Fibroblast of skin of left biceps (primary cell): ENCODE measurements at places on chromosomes 2 and 18.
A peak's percentile ranks its signal among the peaks of the same experiment; 100 is the strongest.

GRCh38 chr18:55455938-55456337, 132.1 kb downstream of the TCF4 start:
- no peak for DNase-seq

DNA sequence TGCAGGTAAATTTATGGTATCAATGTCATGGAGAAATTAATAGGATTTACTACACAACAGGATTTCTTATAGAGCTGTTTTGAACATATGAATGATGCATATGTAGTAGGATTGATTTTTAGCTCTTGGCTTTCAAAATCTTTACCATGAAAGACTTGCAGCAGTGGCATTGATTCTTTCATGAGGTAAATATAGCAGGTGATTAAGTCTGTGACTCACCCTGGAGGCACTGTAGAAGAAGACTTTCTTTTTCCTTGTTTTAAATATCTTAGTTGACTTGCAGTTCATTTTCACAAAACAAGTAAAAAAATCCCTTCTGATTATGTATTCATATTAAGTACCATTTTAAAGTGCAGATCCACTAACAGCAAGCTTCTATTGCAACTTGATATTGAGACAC, 463.0 kb downstream of the FBXO15 start:
- DNase-seq = no peak

GRCh38 chr2:28624436-28624792, 127.2 kb upstream of the PPP1CB start:
- no peak for DNase-seq

GRCh38 chr2:70779911-70780545, 10.4 kb downstream of the FIGLA start:
- DNase-seq = no peak

GRCh38 chr2:230868947-230869913, 4.5 kb downstream of the ITM2C start:
- no peak for DNase-seq

GRCh38 chr2:26302846-26303245, 43.1 kb upstream of the SELENOI start:
- no peak for DNase-seq

DNA sequence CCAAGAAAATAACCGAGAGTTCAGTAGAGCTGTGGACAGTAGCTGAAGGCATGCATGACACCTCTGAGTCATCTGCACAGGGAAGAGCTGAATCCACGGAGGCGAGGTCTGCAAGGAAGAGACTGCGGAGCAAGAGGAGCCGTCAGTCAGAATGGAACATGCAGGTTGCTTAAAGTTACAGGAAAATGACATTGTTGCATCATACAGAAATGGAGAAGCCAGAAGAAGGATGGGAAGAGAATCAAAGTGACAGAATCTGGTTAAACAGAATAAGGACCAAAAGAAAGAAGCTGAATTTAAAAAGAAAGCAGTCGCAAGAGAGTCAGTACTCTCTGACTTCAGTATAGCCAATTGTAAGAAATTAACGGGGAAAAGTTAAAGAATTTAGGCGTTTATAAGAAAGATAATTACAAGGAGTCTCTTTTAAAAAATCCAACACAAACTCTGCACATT, 533.8 kb downstream of the ADCYAP1 start:
- no peak for DNase-seq

DNA sequence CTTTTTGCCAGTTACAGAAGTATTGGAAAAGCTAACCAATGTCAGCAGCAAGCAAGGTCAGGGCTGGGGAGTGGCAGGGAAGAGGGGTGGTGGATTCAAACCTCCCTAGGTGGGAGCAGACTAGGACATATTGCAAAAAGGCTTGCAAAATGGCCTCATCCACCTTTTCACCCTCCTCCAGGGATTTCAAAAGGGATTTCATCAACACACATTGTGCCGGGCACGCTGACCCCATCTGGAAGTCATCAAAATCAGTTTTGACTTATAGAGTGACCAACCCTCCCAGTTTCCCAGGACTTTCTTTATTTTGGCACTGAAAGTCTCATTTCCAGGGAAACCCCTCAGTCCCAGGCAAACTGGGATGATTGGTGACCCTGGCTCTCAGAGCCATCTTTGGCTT, 94.7 kb downstream of the BIN1 start:
- no peak for DNase-seq

GRCh38 chr18:61664419-61665084, 228.3 kb downstream of the RNF152 start:
- no peak for DNase-seq

GRCh38 chr2:52874466-52875106, 893.0 kb upstream of the CHAC2 start:
- DNase-seq = no peak

- DNase-seq = no peak
These were observed 251.5 kb upstream of the SALL3 start for GRCh38 chr18:78727877-78728783.

DNA sequence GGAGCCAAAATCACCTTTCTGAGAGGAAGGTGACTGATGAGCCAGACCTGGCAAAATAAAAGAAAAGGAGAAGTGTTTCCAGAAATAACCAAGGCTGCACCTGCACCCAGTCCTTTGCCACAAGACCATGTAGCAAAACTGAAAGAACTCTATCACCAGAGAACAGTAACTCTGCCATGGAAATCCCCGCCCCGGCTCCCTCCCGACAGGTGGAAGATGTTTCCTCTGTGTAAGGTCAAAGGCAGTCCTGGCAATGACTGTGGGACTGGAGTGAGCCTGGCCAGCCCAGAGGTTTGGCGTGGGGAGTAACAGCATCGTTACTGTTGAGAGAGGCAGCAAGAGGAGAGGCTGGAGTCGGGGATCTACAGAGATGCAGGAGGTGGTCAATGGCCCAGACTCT, 42.3 kb downstream of the SPRED2 start:
- DNase-seq = no peak

- DNase-seq = no peak
These were observed 352.9 kb upstream of the NETO1 start for GRCh38 chr18:73220663-73221062.

- DNase-seq = peak; percentile 46
These were observed 192.0 kb downstream of the MTX2 start for GRCh38 chr2:176461098-176461808.

DNA sequence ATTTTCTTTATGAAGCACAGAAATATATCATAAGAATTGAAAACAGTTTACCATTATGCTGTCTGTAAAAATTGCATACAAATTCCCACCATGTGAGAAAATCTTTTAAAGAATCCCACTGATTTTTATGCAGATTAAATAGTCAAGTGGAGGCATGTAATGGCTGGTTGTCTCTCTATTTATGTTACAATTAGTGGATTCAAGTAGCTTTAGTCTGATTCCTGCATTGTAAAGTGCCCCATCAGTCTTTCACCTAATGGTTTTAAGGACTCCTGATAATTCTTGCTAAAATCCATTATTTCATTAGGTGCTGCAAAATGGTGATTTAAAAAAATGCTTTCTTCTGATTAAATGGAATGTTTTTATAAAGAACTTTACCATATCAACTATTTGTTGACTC, 148.4 kb upstream of the MYO3B start:
- DNase-seq = no peak

DNA sequence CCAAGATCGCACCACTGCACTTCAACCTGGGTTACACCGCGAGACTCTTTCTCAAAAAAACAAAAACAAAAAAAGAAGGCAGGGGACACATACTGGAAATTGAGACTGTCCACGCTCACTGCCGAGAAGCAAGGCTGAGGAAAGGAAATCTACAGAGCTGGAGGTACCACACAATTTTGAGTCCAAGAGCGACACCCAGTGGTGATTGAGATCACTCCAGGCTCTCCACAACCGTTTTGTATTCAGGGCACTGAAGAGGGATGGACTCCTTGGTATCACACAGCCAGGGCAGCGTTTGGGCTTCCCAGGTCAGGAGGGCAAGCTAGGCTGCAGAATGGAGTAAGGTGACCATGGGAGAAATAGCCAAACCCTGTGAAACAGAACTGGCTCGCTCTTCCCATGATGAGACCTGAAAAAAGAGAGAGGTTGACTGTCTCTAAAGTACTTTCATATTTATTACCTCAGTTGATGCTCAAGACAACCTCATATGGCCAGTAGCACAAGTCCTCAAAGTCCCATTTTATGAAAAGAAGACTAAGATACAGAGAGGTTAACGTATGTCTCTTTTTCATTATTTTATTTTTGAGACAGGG, 74.5 kb upstream of the YPEL5 start:
- peak; percentile 19 for DNase-seq

DNA sequence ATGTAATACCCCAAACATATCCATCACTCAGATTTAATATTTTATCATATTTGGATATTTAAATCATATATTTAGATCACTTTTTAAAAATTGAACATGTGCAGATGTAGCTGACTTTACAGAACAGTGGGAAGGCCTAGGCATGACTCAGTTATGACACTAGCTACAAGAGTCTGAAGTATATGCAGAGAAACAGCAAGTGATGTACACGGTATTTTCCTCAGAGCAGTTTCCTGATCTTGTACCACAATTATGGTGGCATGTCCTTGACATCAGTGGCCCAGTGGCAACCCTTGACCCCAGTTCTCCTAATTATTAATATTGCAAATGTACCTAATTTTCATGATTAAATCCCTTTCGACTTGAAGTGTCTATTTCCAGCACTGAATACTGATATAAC, 28.2 kb downstream of the CDKL4 start:
- DNase-seq = no peak

DNA sequence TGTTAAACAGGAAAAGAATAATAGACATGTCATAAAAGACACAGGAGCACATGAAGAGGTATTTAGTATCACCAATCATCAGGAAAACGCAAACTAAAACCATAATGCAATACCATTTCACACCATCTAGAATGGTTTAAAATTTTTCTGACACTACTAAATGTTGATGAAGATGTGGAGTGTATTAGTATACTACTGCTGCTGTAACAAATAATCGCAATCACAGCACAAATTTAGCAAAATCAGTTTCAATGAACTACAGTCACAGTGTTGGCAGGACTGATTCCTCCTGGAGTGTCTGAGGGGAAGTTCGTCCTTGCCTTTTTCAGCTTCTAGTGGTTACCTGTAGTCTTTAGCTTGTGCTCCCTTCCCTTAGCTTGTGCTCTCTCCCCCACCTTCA, 24.1 kb downstream of the SMAD2 start:
- no peak for DNase-seq

- DNase-seq = peak; percentile 47
These were observed 56.6 kb downstream of the CLHC1 start for GRCh38 chr2:55175254-55176093.
